ENCODE measurements at places on chromosomes 16 and 17.

GRCh38 chr17:29156781-29157180, 23.4 kb downstream of the MYO18A start:
- DNase-seq = no peak

DNA sequence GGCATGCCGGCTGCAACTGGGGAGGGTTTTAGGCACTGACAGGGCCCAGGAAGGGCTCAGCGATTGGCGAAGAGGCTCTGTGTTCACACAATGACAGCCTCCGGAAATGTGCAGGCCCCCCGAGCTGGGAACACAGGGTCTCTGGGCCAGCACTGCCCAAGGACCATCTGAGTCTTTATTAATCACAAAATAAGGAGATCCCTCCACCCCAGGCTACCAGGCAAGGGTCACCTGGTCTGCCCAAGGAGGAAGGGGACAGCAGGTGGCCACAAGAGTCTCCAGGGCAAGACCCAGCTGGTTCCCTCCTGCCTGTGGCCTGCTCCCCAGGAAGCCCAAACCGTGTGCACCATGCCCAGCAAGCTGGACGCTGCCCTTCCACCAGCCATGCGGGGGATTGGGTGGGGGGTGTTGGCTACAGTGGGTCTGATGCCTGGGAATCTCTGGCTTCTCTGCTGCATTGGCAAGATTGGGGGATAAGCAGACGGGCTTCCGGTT, 52.1 kb upstream of the TNRC6C start:
- no peak for DNase-seq

- no peak for DNase-seq
These were observed 7.7 kb downstream of the HOXB4 start for GRCh38 chr17:48570325-48571023.

DNA sequence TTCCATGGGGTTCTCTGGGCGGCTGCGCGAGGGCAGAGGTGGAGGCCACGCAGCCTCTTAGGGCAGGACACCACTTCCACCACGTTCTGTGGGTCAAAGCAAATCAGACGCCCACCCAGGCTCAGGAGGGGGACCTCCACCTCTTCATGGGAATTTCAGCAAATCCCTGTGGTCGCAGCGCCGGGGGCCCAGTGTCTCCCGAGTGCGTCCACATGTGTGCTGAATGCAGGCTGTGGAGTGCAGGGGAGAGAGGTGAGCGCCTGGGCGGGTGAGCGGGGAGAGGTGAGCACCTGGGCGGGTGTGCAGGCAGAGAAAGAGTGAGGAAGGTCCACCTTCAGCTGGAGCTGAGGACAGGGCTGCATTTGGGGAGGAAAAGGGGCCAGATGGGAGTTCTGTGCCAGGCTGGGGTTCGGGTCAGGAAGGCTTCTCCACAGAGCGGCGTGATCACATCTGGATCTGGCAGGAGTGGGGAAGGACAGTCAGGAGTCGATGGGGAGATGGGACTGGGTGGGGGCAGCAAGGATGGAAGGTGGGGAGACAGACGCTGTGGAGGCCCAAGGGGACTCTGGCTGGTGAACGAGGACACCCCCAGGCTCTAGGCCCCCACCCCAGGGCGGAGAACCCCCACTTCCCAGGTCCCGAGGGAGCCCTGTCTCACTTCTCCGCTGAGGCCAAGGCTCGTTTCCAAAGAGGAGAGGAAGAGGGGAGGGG, 36.8 kb upstream of the CBFA2T3 start:
- DNase-seq = no peak

GRCh38 chr17:77414811-77415400, 274.1 kb downstream of the SEC14L1 start:
- no peak for DNase-seq

GRCh38 chr16:81716478-81717225, 62.4 kb upstream of the PLCG2 start:
- no peak for DNase-seq

- DNase-seq = no peak
These were observed 159.4 kb upstream of the ZNF267 start for GRCh38 chr16:31713945-31714902.

DNA sequence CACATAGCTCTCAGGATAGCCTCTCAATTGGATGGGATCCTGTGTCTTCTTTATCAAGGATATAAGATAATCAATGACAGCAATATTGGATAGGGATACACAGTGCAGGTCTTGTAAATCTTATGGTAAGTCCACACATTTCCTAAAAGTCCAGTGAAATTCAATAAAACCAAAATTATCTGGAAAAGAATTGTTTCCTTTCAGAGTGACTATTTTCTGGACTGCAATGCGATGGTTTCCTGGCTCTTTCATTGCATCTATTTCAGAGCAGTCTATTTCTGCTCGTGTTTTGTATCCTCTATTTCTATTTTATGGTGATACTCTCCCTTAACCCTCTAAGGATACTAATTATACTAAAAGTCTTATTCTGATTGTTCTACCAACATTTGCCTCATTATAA, 24.3 kb upstream of the MON1B start:
- DNase-seq = no peak

GRCh38 chr16:3150346-3151218, 15.8 kb downstream of the ZNF213 start:
- DNase-seq = peak; percentile 90

- no peak for DNase-seq
These were observed 7.1 kb downstream of the HAS3 start for GRCh38 chr16:69112285-69113129.

- DNase-seq = no peak
These were observed 6.6 kb upstream of the HOXB9 start for GRCh38 chr17:48632579-48633265.

All from stimulated activated CD8-positive, alpha-beta memory T cell treated with anti-CD3 and anti-CD28 coated beads, Interleukin-4, amount 100 ng/mL, for 4 hours (primary cell).